Stimulated activated naive CD4-positive, alpha-beta T cell (primary cell): ENCODE measurements at places on chromosomes 6 and 20.

DNA sequence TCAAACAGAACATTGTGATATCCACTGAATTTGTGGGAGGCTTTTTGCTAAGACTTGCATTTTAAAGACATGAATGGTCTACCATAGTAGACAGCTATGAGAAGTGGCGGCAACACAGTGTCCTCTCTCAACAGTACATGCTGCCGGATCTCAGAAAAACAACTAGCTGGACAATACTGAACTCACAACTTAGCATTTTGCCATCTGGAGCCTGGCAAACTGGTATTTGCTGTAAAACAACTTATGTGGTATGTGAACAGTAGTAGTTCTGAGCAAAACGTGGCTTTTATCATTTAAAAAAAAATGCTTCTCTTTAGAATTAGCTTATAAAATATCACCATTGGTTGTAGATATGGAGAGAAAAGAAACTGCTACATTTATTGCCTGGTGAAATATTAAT is 3.3 kb upstream of the PXDC1 start:
- DNase-seq: no peak

DNA sequence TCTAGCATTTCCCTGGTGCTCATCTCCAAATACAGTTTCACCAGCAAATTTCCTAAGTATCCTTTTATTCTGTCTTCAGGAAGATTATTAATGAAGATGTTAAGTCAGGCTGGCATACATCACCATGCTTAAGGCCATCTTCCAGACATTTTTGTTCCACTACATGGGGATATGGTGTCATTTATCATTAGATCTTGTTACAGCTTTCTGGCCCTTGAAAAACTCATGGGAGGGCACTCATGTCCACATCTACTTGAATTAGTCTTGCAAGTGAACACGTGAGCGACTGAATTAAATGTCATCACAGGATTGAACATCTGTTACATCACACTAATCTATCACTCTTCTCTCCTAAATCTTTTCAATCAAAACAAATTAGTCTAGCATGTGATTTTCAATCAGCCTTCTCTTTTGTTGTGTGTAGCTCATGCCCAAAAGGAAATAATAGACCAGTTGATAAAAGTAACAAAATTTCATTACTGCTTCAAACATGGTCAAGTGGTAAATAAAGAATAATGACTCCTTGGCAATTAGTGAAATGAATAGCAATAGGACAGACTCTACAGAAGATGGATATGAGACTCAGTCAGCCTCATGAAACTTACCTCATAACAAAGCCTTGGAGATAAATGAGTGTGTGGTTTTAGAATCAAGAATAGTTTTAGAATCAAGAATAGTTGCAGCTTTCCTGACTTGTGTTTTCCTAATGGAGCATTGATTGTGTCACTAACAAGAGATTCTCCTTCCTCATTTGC is 80.5 kb downstream of the MTFR2 start:
- no peak for DNase-seq

- no peak for DNase-seq
These were observed 1.7 kb downstream of the NECAB3 start for GRCh38 chr20:33672426-33673113.

DNA sequence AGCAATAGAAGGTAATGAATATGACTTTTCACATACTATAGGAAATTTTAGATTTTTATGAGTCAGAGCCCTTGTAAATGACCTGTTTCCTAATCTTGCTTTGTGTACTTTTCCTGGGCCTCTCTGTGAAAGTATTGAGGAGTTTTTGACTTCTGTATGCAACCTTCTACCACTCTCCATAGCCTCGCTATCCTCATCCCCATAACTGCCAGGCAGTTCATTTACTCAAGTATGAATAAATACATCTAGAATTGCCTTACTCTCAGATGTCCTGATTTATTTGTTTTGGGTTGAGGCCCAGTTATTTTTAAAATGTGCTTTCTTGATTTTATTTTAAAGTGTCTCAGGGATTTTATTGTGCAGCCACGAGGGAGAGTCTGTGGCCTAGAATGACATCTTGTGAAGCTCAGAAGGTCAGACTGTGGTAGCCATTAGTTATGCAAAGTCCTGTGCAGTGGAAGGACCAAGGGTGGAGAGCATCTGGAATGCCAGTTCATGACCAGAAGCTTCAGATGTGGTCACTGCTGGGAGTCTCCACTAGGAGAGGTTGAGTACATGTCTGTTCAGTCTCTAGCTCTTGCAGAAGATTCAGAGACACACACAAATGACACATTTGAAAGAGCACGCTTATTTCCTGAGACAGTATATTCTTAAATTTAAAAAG is 346.2 kb upstream of the IMPG1 start:
- DNase-seq: no peak

DNA sequence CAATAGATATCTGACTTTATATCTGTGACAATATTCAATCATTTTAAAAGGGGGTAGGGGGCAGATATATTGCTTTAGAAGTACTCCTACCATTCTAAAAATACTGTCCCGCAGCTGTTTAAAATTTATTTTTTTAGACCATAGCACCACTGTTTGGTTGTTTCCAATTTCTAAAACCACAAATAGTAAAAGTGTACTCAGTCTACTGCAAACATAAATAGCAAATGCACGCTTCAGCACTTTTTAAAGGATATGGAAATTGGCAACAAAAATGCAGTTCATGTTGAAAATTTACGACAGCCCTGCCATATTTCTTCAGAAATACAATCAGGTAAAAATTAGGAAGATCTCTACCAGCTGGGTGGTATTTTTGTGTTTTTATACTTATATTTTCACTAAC is 132.0 kb upstream of the RUNX2 start:
- no peak for DNase-seq

DNA sequence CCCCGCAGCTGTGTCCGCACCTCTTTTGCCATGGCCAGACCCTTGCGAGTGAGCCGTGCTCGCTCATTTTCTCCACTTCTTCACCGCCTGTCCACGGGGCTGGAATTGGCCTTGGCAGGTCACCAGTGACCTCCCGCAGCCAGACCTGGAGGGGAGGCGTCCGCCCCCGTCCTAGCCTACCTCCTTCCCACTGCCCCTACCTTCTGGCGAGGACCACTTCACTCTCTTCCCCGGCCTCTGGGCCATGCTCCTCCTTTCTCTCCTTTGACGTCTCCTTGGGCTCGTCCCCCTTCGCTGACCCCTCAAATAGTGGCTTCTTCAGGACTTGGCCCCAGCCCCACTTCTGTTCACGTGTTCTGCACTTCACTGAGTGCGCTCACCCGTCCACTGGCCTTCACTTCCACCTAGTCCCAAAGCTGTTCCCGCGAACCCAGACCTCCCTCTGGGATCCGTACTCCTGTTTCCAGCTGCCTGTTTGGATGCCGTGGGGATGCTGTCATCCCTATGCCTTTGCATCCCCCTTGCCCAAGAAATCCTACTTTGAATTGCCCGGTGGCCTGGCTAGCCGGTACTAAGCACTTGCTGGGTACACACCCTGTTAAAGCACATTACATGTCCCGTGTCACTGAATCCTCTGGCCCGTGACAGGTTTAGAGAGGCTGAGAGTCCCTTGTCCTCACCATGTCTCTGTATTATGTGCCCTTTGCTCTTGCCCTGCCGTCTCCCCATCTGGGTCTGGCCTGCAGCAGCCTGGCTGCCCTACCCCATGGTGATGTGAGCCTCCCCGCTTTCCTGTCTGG is 33.0 kb downstream of the SPATA2 start:
- no peak for DNase-seq
